ENCODE measurements at places on chromosomes 12 and 14.

DNA sequence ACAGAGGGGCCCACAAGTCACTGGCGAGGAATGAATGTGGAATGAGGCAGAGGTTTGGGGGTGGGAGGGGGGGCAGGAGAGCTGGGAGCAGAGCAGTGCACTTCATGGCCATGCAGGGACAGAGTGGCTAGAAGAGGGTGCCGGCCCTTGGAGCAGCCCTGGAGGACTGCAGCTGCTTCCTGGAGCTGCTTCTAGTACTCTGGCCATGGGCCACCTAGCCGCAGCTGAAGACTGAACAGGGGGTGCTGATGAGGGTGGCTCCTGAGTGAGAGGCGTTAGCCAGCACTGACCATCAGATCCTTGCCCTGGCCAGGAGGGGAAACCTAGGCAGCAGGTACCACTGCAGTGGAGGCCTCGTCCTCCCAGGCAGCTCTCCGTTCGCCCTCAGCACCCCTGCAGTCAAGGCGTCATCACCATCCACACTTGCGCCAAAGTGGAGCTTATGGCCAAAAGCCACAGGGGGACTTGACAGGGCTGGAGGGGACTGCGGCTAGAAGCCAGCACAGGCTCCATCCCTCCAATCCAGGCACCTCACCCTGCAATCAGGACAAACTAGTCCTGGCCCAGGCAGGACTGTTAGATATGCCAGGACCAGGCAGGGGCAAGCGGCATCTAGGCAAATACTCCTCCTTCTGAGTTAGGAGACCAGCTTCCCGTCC is 16.4 kb downstream of the OTUB2 start:
- DNase-seq, result no peak

DNA sequence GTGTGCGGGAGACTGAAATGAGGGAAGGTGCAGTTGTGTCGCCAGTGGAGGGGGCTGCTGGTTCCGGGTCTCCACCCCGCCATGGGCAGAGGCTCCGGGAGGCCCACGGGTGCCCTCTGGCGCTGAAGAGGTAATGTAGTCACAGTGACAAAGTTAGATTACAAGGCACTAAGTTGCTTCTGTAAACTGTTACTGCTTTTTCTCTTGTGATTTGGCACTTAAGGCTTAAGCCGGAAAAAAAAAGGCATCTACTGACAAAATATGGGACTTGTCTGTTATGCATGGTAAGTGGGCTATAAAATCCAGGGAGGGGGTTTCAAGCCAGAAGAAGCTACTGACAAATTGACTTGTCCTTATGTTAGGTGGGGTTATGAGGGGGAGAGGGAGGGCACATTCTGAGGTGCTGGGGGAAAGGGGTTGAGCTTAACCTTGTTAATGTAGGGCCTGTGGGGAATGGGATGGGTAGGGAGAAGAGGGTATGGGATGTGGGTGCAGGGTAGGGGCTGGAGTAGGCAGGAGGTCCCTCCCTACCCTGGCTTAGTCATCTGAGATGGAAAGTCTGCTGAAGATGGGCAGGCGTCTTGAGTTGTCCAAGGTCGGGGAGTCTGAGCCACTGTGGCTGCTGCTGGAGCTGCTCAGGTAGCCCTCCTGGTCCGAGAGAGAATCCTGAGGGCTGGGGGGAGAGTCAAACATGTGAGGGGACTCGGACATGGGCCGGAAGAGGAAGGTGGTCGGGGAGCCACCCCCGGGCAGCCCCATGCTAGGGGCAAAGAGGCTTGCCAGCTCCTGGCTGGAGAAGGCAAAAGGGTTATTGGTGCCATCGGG is 3.7 kb downstream of the ZFP36L1 start:
- peak; percentile 90 for DNase-seq

DNA sequence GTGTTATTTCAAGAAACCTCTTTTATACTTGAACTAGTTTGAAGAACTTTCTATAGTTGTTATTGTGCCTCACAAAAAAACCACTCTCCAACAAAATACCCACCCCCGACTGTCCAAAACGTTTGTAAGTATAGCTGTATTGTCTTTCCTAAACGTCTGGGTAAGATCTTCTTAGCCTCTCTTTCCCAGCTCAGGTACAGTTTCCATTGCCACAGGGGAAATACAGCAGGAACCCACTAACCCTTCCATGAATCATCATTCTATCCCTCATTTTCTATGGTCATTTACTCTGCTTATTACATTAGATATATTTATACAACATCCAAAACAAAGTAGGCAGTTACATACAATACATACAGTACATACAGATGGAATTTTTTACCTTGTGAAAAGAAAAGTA is 70.8 kb downstream of the ZFC3H1 start:
- no peak for DNase-seq

DNA sequence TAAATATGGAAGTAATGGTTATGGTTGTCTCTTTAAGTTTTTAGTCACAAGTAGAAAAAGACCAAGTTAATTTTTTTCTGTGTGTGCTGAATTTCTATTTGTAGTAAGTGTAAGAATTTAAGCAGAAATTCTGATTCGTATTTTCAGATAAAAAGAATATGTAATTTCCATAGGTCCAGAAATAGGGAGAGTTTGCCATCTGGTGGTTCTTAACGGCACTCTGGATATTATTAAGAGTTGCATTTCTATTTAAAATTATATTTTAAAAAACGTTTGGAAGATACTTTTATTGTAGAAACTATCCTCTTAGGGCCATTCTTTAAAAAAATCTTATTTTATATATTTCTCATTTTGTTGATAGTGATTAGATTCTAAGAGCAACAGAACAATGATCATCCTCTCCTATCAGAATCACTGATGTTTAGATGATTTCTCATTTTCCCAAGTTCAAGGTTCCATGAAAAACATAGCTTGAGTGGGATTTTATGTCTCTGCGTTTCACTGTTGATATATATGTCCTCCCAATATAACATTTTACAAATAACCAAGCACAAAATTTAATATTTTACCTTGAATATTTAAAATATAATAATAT is 88.3 kb downstream of the LRRK2 start:
- DNase-seq, result no peak

DNA sequence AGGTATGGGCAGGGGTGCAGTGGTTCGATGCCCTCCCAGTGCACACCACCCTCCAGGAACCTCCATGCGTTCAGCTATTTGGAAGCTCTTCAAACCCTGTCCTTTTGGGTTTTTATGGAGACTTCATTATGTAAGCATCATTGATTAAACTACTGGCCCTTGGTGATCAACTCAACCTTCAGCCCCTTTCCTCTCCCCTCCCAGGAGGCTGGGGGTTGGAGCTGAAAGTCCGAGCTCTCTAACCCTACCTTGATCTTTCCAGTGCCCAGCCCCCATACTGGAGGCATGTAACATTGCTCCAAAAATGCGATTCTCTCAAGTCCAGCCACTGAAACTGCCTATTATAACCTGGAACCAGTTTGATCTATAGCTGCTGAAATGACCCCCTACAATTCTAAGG is 188.1 kb downstream of the IPO8 start:
- DNase-seq, result no peak

GRCh38 chr14:104546591-104547309 is 32.8 kb upstream of the C14orf180 start:
- DNase-seq, result no peak

DNA sequence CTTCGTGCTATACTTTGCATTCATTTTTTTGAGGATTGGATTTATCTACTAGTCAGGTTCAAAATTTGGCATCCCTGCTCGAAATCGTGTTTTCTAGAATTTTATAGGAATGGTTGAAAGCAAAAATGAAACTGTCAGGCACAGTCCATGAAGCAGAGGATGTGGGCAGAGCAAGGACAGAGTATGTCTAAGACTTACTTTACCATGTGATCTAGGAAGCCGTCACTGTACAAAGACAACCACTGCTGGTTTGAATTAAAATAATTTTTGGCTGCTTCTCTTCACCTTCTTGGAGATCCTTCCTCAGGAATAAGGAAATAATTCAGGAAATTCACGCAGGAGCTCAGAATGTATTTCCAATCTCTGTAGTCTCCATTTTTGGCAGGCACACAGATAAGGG is 31.6 kb upstream of the SGPP1 start:
- DNase-seq, result peak; percentile 55

DNA sequence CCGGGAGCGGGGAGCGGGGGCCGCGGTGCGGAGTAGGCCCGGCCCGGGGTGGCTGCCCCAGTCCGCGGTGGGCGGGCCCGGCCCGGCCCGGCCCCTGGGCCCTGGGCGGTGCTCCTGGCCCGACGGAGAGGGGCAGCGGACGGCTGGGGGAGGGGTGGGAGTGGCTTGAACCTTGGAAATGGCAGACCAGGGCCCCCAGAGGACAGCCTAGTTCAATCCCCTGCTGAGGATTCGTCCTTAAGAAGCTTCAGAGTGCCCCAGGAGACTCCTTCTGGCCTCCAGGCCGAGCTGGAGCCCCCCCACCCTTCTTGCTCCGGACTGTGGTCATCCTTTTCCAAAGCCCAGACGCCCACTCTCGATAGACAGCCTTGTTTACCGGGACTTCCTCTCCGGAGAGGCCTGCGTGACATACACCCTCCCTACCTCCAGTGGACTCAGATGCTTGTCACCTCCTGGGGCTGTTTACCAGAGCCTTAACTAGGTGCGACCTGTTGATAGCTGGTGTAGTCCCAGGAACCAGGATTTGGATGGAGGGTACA is 458 bp downstream of the KHNYN start:
- peak; percentile 41 for DNase-seq

GRCh38 chr12:4031703-4032291 is 158.6 kb upstream of the PARP11 start:
- DNase-seq, result no peak

- peak; percentile 59 for DNase-seq
These were observed 19.3 kb downstream of the CCDC62 start for GRCh38 chr12:122793685-122794106.

- no peak for DNase-seq
These were observed 24.8 kb upstream of the TEAD4 start for GRCh38 chr12:2934371-2934770.

DNA sequence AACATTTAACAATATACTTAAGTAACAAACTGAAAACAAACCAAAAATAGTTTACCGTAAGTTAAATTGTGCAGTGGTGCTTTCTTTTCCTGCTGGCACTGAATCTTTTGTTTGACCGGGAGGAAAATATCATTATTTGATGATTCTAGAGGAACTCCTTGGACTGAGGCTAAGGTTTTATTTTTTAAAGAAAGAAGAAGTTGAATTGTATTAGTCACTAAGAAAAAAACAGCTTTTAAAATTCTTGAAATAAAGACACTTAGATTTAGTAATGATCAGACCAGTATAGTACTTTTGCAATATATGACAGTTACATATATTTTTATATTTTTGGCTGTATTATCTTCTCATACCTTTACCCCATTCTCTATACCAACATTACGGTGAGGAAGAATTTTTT is 10.3 kb downstream of the MIS18BP1 start:
- DNase-seq, result no peak

DNA sequence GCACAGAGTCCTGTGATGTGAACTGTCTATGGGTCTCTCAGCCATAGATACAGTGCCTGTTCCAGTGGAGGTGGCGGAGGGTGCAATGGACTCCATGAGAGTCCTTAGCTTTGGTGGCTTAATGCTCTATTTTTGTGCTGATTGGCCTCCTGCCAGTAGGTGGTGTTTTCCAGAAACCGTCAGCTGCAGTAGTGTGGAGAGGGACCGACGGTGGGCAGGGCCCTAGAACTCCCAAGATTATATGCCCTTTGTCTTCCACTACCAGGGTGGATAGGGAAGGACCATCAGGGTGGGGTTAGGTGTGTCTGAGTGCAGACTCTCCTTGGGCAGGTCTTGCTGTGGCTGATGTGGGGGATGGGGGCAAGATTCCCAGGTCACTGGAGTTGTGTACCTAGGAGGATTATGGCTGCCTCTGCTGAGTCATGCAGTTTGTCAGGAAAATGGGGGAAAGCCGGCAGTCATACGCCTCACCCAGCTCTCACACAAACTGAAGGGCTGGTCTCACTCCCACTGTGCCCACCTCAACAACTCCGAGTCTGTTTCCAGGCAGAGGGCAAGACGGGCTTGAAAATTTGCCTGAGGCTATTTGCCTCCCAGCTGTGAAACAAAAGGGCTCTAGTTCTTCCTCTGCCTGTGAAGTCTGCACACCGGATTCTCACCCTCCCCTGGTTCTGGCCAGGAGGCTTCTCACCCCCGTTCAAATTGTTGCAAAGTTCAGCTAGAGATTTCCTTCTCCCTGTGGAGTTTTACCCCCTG is 24.9 kb upstream of the ZDHHC17 start:
- no peak for DNase-seq

GRCh38 chr14:70018713-70019211 is 139.5 kb downstream of the SMOC1 start:
- DNase-seq, result no peak

- no peak for DNase-seq
These were observed 127.1 kb downstream of the CAPZA3 start for GRCh38 chr12:18864900-18865561.

GRCh38 chr12:24561411-24561871 is 387.5 kb downstream of the BCAT1 start:
- DNase-seq, result no peak

DNA sequence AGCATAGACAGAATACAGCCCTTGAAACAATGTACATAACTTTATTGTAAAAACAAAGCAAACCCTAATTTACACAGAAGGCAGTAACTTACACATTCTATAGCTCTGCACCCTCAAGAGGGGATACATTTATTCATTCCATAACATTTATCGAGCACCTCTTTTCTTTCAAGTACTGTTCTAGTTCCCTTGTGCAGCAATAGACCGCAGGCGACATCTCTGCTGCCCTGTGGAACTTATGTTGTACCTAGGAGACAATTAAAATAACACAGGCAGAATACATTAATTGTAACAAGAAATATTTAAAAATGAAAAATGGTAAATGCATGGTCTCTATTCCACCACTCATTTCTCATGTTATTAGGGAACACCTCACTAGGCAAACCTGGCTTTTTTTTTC is 1.4 kb upstream of the ARHGDIB start:
- DNase-seq, result no peak

GRCh38 chr12:42924482-42924881 is 334.9 kb upstream of the PRICKLE1 start:
- no peak for DNase-seq

DNA sequence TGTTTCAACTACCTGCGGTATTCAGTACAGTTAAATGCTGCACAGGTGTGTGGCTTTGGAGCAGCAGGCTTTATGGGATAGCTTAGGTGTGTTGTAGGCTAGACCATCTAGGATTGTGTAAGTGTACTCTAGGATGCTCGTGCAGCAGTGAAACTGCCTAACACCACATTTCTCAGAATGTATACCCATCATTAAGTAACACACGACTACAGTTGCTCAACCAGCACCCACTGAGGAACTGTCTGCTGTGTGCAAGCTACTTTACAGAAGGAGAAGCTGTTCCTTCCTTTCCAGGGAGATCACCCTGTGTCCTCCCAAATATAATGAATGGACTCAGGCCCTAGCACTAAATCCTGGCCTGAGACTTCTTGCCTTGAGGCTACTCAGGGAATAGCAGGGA is 94.8 kb downstream of the SLC24A4 start:
- no peak for DNase-seq

DNA sequence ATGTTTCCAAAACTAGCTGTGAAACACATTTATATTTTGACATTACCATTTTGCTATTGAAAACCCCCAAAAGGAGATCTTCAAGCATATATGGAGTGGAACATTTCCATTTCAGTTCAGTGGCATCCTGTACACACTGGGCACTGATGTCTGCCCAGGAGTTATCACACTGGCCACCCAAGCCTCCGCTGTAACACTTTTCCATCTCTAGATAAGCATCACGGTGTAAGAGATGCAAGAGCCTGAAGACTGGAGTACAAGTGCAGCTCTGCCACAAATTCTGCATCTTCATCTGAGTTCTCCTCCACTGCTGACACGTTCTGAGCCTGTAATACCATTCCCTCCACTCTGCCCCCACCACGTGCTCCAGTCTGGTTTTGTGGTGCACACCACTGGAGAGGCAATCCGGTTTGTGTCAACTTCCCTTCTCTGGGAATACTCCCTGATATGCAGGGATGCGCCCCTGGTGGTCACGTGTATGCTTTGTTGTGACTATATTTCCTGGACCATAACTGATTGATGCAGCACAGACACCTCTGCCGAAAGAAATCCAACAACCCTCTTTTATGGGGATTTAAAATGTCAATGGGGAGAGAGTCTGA is 12.7 kb downstream of the SPTLC2 start:
- DNase-seq, result no peak

All from CD4-positive, alpha-beta T cell treated with Interleukin-6 at 100 ng/mL for 8 hours (primary cell).